ENCODE measurements at places on chromosomes 1 and 21.

- DNase-seq, result no peak
Observed at GRCh38 chr1:87786229-87786628, 457.5 kb downstream of the LMO4 start.

DNA sequence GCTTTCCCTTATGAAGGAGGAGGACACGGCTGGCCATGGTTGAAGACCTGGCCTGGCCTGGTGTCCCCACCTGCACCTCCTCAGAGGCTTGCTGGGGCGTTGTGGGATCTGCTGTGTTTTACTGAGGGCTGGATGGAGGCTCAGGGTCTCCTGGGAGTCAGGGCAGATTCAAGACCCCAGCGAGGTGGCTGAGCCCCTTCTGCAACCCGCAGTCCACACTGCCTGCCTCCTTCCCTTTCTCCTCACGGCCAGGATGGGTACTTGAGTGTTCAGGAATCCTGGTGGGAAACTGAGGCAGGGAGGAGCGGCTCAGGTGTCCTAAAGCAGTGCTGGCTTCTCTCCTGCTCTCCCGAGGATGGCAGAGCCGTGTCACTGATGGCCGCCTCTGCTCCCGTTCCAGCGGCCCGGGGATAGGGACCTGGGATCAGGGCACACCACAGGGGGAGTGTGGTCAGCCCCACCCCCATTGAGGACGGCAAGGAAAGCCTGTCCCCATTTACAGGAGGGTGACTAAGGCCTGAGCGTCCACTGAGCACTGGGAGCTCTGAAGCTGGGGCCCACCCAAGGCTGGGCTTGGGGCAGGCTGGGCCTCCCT, 47.5 kb downstream of the TRPM2 start:
- DNase-seq, result no peak

DNA sequence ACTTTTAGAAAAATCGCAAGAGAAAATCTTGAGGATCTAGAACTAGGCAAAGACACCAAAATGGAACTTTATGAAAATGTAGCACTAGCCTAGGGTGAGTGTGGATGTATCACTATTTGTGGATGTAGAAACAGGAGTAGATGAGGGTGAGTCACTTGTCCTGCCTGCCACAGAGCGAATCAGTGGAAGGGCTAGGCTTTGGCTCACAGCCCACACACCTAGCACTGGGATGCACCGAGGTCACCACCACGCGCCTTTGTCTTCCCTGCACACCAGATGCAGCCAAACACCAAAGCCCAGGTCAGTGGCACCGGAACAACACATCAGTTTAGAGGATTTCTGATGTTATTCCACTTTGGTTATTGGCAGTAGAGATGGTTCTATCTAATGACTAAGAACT, 38.2 kb downstream of the PKNOX1 start:
- no peak for DNase-seq

DNA sequence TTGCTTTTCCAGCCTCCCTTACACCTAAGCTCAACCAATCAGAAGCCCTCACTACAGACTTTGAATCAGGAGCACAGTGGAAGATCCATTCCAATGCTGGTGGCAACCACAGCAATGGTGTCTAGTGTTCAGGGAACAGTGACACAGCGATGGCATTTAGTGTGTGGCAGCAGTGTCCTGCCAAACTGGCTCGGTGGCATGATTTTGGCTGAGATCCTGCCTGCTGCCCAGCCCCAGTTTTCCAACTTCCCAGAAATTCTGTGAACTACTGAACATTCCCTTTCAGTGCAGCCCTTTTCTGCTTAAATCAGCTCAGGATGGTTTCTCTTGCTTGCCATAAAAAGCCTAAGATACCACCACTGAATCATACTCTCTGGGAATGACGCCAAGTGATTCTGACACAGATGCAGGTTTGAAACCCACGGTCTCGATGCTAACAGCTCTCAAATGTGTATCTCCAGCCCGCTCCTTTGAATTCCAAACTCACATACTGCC, 8.8 kb downstream of the ASAP3 start:
- no peak for DNase-seq

GRCh38 chr1:214155987-214156625, 124.9 kb upstream of the SMYD2 start:
- DNase-seq, result no peak

All from CD4-positive, alpha-beta T cell treated with Interleukin-2 at 100 ng/mL for 4 hours (primary cell).